Epithelial cell of proximal tubule (primary cell): ENCODE measurements at places on chromosomes 3 and 15. TPM values are rescaled to one million over a fixed set of nuclear protein-coding genes. Genes with fewer than 3 reads are reported as not detected.

The CLDN11 gene
- 33.7 and 61.0 TPM in 2 replicates for total RNA-seq

The GABPB1 gene
- 48.9 and 51.6 TPM in 2 replicates for total RNA-seq

The SI gene
- total RNA-seq: not detected in 2 replicates

The POLG gene
- 84.6 and 85.9 TPM in 2 replicates for total RNA-seq

The COLQ gene
- 0.12 and 0.14 TPM in 2 replicates for total RNA-seq

The HMCES gene
- 40.3 and 43.0 TPM in 2 replicates for total RNA-seq

The CCRL2 gene
- total RNA-seq: not detected in 2 replicates

The TTLL13 gene
- total RNA-seq: not detected in 2 replicates

The IL20RB gene
- total RNA-seq: 0.14 TPM in 1 of 2 replicates, not detected in the other

The GRK7 gene
- total RNA-seq: not detected in 2 replicates

The NANOGP8 gene
- total RNA-seq: not detected in 2 replicates

The FAIM gene
- total RNA-seq: 16.1 and 20.3 TPM in 2 replicates

The ERC2 gene
- total RNA-seq: 2.7 and 6.0 TPM in 2 replicates

The IL17RB gene
- 1.7 and 2.5 TPM in 2 replicates for total RNA-seq

The MUC20 gene
- 9.3 and 11.7 TPM in 2 replicates for total RNA-seq

The SLC28A2 gene
- not detected in 2 replicates for total RNA-seq

The SLC28A1 gene
- total RNA-seq: not detected in 2 replicates

The SLC9C1 gene
- not detected in 2 replicates for total RNA-seq

The GP9 gene
- total RNA-seq: not detected in 2 replicates

The SLC12A1 gene
- 0.06 TPM in 1 of 2 replicates, not detected in the other for total RNA-seq

The SCN11A gene
- total RNA-seq: not detected in 2 replicates

The TLR9 gene
- not detected in 2 replicates for total RNA-seq

The HHLA2 gene
- total RNA-seq: 0.23 TPM in 1 of 2 replicates, not detected in the other

The NEIL1 gene
- 5.5 and 7.6 TPM in 2 replicates for total RNA-seq

The NEK10 gene
- total RNA-seq: 0.06 and 0.07 TPM in 2 replicates

The LYZL4 gene
- total RNA-seq: not detected in 2 replicates

The CLSTN2 gene
- total RNA-seq: 3.0 and 9.7 TPM in 2 replicates

The STRIT1 gene
- not detected in 2 replicates for total RNA-seq

The TEX55 gene
- 0.06 TPM in 1 of 2 replicates, not detected in the other for total RNA-seq

The RYR3 gene
- total RNA-seq: 0.75 TPM in 1 of 2 replicates, not detected in the other

The GOLGA6D gene
- total RNA-seq: not detected in 2 replicates

The TF gene
- under 0.01 TPM in 1 of 2 replicates, not detected in the other for total RNA-seq

The CFAP100 gene
- not detected in 2 replicates for total RNA-seq

The CIAO2A gene
- total RNA-seq: 92.3 and 101 TPM in 2 replicates

The CPEB1 gene
- 0.35 and 0.43 TPM in 2 replicates for total RNA-seq

The FBXO40 gene
- not detected in 2 replicates for total RNA-seq

The GPR15 gene
- not detected in 2 replicates for total RNA-seq

The OSBPL10 gene
- 17.5 and 33.6 TPM in 2 replicates for total RNA-seq

The VEPH1 gene
- 3.7 and 20.7 TPM in 2 replicates for total RNA-seq

The ZNF710 gene
- 11.4 and 19.9 TPM in 2 replicates for total RNA-seq

The SLC6A1 gene
- not detected in 2 replicates for total RNA-seq

The ITIH3 gene
- total RNA-seq: not detected in 2 replicates

The GNAT1 gene
- not detected in 2 replicates for total RNA-seq

The VWA5B2 gene
- not detected in 2 replicates for total RNA-seq

The EFL1 gene
- total RNA-seq: 14.5 and 16.6 TPM in 2 replicates

The ANAPC13 gene
- 52.5 and 80.5 TPM in 2 replicates for total RNA-seq

The CD200 gene
- 3.8 and 3.9 TPM in 2 replicates for total RNA-seq

The ZBED2 gene
- 2.4 and 14.7 TPM in 2 replicates for total RNA-seq

The CCDC13 gene
- 0.65 and 1.7 TPM in 2 replicates for total RNA-seq

The FOXB1 gene
- not detected in 2 replicates for total RNA-seq

The APOD gene
- total RNA-seq: not detected in 2 replicates
